ENCODE measurements at places on chromosomes 2 and 18.
A peak's percentile ranks its signal among the peaks of the same experiment; 100 is the strongest.

DNA sequence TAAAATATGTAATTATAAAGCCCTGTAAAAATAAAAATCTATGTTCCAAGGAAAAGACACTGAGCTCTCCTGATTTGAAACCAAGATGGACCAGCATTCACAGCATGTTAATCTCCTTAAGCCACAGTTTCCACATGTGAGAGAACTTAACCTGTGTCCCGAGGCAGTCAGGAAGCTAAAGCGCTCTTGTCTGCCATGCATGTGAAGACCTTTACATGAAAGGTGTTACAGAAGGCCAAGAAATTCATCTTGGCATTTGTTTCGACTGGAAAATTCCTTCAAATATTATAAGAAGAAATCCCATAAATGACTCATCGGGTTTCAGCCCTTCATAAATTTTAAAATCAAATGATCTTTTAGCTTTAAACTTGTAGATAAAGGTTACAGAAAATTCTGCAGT, 328.6 kb downstream of the CDH2 start:
- no peak for DNase-seq

DNA sequence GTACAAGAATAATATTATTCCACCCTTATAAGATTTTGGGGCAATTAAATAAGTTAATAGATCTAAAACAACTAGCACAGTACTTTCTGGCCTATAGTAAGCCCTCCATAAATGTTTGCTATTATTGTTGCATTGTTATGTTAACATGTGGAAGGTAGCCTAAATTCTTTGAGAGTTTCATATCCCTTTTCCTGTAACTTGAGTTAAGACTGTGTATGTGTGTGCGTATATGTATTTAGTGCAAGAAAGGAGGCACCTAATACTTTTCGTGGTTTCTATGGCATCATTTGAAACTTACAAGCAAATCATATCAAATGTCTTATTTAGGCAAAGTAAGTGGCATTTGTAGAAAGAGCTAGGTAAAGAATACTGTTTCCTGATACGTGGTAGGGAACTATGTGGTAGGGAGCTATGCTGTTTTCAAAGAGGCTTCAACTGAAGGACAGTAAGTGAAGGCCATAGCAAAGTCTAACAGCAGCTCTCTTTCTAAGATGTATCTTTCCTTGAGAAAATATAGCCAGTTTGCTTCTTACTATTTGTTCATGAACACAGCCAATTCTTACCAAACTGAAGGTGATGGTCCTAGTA, 36.8 kb upstream of the C2orf74 start:
- DNase-seq, result no peak

DNA sequence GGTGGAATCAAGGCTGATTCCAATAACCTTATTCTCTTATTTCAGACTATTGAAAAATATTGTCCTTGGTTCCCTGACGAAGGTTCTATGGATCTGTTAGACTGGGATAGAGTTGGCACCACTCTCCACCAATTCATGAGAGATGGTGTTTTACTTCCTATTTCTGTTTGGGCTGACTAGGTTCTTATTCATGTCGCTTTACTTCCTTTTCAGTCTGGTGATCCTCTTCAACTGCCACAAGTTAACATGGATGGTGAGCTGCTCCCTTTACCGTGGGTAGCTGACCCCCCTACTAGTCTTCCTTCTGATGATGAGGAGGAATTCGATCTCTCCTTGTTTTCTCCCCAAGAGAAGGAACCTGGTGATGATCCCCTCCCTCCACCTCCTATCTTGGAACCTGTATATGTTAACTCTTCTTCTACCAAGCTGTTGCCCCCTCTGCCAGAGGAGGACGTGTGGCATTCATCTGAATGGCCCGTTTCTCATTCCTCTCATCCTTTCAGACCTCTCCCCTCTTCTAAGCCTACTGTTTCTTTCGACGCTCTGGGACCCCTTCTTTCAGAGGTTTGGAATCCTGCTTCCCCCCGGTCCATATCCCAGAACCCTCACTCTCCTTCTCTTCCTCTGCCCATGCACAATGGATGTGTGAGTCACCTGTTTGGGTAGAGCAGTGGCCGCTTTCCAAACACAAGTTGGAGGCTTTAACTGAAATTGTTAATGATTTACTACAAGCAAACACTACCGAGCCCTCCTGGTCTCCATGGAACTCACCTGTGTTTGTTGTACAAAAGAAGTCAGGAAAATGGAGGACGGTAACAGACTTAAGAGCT, 13.5 kb upstream of the CNOT11 start:
- DNase-seq, result no peak

GRCh38 chr2:12173943-12174340, 427.5 kb downstream of the LPIN1 start:
- no peak for DNase-seq

GRCh38 chr2:64865073-64865830, 123.9 kb upstream of the SLC1A4 start:
- DNase-seq, result peak; percentile 71

- no peak for DNase-seq
These were observed 59.3 kb upstream of the OTOF start for GRCh38 chr2:26537069-26537825.

DNA sequence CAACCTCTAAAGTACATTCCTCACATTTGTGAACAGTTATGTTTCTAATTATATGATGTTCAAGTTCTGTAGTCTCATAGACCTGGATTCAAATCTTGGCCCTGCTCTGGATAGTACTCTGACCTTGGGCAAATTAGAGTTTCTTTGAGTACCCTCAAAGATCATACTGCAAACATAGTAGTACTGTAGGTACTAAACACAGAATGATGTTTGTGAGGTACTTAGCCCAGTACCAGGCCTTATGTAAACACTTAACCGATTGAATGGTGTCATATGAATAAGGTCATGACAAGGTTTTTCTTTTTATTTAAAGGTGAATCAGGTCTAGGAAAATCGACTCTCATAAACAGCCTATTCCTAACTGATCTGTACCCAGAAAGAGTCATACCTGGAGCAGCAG, 19.1 kb downstream of the SEPTIN2 start:
- no peak for DNase-seq

- no peak for DNase-seq
These were observed 65.9 kb upstream of the SLC16A14 start for GRCh38 chr2:230134496-230135129.

DNA sequence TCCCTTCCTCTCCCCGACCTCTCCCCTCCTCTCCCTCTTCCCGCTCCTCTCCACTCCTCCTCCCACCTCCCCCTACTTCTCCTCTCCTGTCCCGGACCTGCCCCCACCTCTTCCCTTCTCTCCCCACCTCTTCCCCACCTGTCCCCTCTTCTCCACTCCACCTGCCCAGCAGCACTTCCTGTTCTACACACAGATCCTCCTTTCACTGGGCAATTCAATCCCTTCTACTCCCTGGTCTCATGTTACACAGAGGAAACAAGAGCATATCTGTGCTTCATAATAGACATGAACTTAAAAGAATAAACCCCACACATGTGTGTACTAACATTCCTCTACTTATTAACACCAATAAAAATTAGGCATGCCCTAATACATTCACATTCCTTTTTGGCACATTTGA, 34.8 kb downstream of the TIMM21 start:
- DNase-seq, result no peak

DNA sequence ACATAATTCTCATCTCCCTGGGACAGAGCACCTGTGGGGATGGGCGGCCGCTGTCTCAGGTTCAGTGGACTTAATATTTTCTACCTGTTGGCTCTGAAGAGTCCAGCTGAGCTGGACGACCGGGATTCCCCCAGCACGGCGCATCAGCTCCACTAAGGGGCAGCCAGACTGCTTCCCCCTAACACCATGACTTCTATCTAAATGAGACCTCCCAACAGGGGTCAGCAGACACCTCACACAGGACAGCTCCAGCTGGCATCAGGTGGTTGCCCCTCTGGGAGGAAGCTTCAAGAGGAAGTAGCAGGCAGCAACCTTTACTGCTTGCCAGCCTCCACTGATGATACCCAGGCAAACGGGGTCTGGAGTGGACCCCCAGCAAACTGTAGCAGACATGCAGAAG, 226.0 kb upstream of the DSEL start:
- no peak for DNase-seq

GRCh38 chr2:43387092-43388062, 161.0 kb upstream of the ZFP36L2 start:
- DNase-seq, result no peak

DNA sequence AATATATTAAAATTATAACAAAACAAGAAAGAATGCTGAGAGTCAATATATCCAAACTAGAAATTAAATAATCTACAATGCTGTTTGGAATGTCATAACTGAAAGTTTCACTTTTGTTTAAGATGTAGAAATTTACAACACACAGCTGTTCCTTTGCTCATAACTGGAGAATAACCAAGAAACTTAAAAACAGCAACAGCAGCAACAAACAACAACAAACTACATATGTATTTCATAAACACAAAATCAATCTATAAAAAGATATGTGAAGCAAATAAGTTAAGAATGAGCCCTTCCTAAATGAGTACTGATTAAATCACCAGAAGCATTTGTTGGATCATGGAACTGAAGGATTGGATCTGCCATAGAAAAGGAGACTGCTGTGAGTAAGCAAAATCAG, 456.5 kb upstream of the ZNF804A start:
- no peak for DNase-seq

GRCh38 chr2:94890234-94890633, 19.0 kb downstream of the TEKT4 start:
- DNase-seq, result no peak

DNA sequence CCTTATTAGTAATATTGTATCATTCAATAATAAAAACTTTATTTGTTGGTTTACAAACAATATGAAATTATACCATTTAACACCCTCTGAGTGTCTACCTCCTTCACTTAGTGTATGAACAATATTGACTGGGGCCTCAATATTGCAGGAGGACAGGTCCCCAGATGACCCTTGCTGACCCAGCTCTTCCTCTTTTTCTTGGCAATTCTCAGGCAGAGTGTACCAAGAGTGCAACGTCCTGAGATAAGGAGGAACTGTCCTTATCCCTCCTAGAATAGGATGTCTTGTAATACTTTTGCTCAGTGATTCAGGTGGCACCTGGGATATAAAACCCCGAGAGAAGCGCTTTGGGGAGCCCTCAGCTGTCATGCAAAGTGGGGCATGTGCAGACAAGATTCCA, 76.8 kb downstream of the PLA2R1 start:
- DNase-seq, result no peak

GRCh38 chr2:73822276-73822675, 6.5 kb upstream of the STAMBP start:
- no peak for DNase-seq

DNA sequence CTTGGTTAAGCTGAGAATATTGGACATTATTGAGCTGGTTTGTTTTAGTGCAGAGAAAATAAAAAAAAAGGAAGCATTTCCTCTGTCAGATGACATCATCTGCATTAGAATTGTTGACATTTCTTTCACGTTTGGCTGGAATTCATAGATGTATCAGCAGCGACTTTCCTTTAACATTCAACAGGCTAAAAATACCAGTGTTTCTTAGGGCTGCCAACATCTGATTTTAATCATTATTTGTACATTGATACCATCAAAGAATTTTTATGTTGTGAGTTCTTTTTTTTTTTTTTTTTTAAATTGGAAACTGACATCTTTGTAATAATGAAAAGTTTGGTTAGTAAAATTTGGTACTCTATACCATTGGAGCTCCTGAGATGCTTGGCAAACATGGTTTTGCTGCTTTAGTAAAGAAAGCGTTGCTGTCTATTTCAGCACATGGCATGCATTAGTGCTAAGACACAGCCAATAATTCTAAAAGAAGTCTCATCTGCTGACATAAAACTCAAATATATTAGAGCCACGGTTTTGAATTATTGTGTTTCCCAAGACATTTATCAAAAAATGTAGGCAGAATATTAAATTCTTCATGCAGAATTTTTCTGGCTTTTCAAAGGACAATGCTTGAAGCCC, 33.6 kb downstream of the GTF2A1L start:
- no peak for DNase-seq

DNA sequence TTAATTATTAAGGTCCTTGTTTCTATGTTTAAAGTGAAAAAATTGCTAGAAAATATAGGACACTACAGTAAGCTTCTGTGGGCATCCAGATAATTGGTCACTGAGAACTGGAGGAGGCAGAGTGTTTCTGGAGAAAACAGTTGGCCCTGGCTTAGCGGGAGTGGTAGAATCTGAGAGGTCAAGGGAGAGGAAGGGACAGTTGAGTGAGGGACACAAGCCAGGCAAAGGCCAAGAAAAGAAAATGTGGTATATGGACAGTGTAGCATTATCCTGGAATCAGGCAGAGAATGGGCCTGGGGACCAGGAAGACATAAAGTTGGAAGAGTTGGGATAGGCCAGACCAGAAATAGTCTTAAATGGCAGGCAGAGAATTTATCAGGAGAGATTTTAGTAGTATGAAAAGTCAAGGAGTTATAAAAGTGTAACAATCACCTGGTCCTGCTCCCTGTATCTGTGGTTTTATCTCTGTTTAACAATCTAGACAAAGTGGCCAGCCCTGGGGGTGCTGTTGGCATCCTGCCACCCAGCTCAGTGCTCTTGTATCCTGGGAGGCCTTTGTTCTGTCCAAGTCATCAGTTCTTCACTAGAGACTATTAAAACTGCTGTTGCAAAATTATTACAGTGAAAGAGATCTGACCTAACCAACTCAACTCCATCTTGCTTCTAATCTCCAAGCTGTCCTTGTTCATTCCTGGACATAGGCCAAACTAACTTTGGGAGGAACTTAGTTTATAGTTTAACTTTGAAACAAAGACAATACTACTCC, 15.4 kb upstream of the MSGN1 start:
- no peak for DNase-seq

- no peak for DNase-seq
These were observed 36.2 kb downstream of the GLS start for GRCh38 chr2:190916829-190917228.

DNA sequence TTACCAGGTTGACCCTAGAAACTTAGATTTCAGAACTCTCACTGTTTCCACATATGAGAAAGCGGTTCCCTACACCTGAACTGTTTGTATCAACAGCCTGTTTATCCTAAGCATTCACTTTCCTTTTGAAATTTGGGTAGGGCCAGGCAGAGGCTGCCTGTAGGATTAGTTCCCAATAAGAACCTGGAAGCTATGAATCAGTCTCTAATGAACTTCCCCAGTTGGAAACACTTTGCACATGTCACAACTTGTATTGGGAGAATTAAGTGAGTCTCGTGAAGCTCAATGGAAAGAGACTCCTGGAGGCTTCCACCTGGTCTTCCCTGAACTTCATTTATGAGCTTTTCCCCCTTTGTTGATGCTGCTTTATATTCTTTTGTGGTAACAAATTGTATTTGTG, 486.6 kb upstream of the HS6ST1 start:
- DNase-seq, result no peak

- DNase-seq, result no peak
These were observed 176.9 kb upstream of the SMAD7 start for GRCh38 chr18:49127471-49128190.

DNA sequence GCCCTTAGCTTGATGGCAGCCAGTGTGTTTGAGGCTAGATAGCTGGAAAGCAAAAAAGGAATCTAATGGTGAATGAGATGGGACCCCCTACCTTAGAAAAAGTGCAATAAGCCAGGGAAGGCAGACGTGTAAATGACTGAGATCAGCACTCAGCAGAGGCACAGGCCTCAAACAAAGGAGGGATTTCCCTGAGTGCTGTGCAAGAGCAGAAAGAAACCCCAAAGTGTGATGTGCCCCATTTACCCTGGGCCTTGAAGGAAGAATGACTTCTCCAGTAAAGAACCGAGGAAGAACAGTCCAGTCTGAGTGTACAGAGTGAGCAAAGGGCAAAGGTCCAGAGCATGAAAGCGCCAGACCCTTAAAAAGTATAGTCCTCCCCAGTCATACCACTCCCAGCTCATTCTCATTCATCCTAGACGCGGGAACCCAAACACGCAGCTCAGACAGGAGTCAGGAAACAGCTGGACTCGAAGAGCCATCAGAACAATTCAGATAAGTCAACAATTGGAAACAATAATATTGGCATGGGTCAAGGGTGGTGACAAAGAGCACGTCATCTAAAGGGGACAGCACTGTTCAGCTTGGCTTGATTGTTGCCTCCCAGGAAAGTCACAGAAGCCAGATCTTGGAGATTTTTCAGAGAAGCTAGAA, 121.7 kb downstream of the INO80D start:
- no peak for DNase-seq
